ENCODE measurements at places on chromosomes 2 and 18. TPM values are rescaled to one million over a fixed set of nuclear protein-coding genes. Genes with fewer than 3 reads are reported as not detected.

PSD4 gene
- 4.5 TPM for total RNA-seq

DNA sequence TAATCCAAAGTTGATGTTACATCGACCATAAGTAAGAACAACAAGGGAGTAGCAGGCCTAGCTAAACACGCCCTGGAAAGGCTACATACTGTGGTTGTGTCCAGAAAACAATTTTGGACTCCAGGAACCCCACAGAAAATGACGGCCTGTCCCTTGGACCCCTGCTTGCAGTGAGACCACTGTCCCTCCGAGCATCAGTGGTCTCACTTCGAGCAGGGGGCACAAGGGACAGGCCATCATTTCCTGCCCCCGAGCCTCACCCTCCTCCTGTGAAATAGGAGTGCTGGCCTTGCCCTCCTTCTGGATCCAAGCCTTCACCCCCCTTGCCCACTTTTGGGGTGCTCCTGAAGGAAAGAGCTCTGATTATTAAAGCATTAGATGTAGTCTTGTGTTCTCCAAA is 144.4 kb downstream of the CTIF start:
- no peak overlapping the region for H3K4me3 ChIP-seq
- no peak for DNase-seq
- no peak overlapping the region for H3K27ac ChIP-seq
- H3K36me3 ChIP-seq = no peaks in the 10 kb centered on the region
- H3K4me1 ChIP-seq = no peaks in the 10 kb centered on the region
- H3K27me3 ChIP-seq = no peaks in the 10 kb centered on the region

DNA sequence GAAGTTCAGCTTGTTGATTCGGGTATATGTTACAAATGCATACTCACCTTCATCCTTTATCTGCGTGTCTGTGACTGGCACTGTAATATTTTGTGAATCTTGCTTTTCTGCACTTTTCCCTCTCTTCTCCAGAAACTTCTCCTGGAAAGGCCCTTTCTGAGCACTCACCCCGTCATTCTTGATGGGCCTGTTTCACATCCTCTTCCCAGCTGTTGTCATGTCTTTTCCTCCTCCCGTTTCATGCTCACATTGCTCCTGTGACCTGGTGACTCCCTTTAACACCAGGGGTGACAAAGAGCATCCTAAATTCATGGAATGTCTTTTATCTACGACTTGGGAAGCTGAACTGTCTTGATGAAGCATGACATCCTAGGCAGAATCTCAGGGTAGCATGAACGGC is 65.8 kb downstream of the CD8B2 start:
- H3K27ac ChIP-seq = no peak overlapping the region
- no peaks in the 10 kb centered on the region for H3K36me3 ChIP-seq
- H3K27me3 ChIP-seq = no peaks in the 10 kb centered on the region
- no peak overlapping the region for H3K4me3 ChIP-seq
- no peak for DNase-seq

- no peak for DNase-seq
- H3K27me3 ChIP-seq = no peaks in the 10 kb centered on the region
- no peaks in the 10 kb centered on the region for H3K4me1 ChIP-seq
- H3K27ac ChIP-seq = no peak overlapping the region
- no peaks in the 10 kb centered on the region for H3K36me3 ChIP-seq
Measured at GRCh38 chr2:241768251-241768711, 8.3 kb upstream of the GAL3ST2 start.

- no peaks in the 10 kb centered on the region for H3K4me1 ChIP-seq
- peak overlapping the region; percentile 90 for H3K4me3 ChIP-seq
- H3K36me3 ChIP-seq = no peaks in the 10 kb centered on the region
Measured at GRCh38 chr18:23453680-23454058, 582 bp downstream of the RIOK3 start.

DNA sequence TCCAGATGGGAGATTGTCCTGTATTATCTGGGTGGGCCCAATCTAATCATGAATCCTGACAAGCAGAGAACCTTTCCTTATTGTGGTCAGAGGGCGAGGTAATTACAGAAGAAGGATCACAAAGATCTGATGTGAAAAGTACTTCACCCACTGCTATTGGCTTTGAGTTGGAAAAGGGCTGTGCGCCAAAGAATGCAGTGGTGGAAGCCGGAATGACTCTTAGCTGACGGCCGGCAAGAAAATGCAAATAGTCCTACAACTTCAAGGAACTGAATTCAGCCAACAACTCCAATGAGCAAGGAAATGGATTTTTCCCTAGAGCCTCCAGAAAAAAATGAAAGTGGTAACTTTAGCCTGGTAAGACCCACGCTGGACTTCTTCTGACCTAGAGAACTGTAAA is 67.3 kb downstream of the CTNNA2 start:
- H3K4me1 ChIP-seq = no peaks in the 10 kb centered on the region
- H3K36me3 ChIP-seq = no peaks in the 10 kb centered on the region
- no peaks in the 10 kb centered on the region for H3K27me3 ChIP-seq
- H3K4me3 ChIP-seq = no peak overlapping the region
- H3K27ac ChIP-seq = no peak overlapping the region

DNA sequence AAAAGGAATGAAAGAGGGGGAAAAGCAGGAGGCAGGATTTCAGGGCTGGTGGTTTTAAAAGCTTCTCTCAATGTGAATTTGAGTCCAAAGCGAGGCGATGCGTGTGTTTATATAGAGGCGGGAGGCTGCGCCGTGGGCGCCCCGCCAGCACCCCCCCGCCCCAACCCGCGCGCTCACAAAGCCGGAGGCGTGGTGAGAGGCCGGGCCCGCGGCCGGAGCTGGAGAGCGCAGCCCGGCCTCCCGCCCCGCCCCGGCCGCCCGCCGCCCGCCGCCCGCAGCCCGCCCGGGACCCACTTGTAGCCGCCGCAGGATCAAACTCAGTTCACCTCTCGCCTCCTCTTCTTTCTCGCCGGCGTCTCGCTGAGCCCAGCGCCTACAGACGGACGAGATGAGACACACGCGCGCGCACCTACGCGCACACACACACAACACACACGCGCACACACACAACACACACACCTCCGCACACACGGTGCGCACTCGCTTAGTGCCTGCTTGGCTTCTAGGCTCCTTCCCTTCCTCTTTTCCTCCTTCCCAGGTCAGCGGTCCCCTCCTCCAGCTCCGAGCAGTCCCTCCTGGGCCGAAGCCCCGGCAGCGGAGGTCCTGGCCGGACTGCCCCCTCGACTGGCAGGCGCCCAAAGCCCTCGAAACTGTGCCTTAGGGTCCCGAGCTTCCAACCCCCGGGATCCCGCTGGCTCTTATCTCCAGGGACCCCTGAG is 1.3 kb upstream of the CYP26B1 start:
- H3K27ac ChIP-seq = no peak overlapping the region
- DNase-seq = peak; percentile 47
- peak overlapping the region; percentile 40 for H3K4me3 ChIP-seq
- no peaks in the 10 kb centered on the region for H3K36me3 ChIP-seq

All from uterus (tissue), 4 donors.